ENCODE measurements at places on chromosomes 7 and 10.

GRCh38 chr10:118264838-118265470 is 77.2 kb downstream of the FAM204A start:
- DNase-seq = no peak

GRCh38 chr10:37479469-37479868 is 354.1 kb downstream of the ANKRD30A start:
- no peak for DNase-seq

DNA sequence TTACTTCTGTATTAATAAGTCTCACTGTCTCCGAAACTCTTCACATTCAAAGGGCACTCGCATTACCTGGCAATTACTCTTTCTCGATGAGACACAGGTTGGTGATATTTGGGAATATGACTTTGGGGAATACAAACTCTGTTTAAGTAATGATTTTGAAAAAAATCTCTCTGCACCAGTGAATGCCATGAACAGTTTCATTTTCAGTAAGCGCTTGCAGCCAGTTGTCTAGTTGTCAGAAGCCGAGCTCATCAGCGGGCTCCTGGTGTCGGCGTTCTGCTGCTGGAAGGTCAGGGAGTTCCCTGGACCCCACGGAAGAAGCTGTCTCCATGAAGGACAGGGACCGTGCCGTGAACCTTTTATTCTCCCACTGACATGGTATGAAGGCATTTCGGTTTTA is 57.7 kb downstream of the PTPRE start:
- no peak for DNase-seq

DNA sequence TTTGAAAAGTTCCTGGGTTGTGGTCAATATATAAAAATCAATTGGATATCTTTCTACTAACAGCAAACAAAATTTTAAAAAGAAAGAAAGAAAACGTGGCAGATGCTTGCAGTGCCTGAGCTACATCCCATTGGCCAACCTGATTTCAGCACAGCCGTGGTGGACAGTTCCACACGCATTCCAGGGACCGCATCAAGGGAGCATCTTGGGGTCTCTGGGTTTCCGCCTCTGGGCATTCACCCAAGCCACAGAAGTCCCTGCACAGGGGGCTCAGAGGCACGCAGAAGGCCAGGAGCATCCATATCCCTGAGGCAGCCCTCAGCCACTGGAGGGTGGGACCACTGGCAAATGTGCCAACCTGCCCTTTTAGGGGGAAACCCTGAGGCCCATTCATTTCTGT is 254.5 kb upstream of the RNF32 start:
- DNase-seq = no peak

DNA sequence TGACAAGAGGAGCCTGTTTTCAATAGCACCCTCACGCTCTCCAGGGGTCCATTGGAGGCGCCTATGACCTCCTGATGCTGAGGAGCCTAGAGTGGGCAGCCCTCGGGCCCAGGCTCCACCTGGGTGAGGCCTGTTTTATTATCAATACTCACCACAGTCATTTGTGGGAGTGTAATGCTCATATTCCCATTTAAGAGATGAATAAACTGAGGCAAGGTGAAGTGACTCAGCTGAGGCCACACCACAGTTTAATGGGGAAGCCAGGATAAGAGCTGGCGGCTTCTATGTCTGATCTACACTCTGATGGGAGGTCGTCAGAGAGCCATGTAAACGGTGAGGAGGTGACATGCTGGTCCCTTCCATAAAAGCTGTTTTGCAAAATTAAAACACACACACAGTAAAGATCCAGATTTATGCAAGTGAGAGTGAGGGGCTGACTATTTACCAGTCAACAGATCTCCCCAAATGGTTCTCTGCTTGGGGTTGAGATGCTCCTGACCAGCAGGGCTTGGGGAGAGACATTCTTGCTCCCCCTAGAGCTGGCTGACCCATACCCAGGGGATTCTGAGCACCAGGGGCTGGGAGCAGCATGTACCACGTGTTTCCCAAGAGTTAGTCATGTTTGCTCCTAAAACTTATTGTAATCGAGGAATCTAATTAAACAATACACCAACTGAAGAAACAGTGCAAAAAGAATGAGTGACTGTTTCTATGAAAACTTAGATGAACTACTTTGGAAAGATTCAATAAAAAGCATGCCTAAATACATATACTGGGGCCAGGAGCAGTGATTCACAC is 81.0 kb upstream of the INSIG1 start:
- peak; percentile 26 for DNase-seq

DNA sequence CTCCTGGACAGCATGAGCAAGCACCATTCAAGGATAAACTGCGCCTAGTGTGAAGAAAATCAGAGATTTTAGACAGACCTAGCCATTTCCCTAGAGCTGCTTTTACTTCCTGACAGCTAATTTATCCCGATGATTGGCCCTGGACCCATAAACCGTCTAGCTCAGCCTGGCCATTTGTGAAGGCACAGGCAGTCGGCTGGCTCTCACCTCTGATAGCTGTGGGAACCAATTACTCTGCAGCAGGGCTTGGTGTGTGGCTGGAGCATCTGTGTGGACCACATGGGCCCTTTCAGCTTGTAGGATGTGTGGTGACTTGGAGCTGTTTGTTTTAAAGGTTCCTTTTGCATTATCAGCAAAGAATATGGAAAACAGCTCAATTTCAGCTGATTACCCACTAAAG is 111.1 kb upstream of the NPY start:
- DNase-seq = no peak

- peak; percentile 73 for DNase-seq
Observed at GRCh38 chr10:49562893-49563292, 24.0 kb upstream of the ERCC6 start.

DNA sequence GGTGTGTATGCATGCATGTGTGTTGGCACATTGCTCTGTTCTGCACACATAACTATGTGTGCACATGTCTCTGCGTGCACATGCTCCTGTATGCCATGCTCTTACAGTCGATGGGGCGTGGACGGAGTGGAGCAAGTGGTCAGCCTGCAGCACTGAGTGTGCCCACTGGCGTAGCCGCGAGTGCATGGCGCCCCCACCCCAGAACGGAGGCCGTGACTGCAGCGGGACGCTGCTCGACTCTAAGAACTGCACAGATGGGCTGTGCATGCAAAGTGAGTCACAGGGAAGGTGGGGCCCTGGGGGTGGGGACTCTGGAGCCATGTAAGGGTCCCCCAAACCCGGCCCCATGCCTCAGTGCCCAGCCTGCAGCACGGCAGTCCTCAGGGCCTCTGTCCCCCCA is 30.6 kb upstream of the SLC29A3 start:
- no peak for DNase-seq

- DNase-seq = no peak
Observed at GRCh38 chr10:1475771-1476454, 261.4 kb downstream of the ADARB2 start.

DNA sequence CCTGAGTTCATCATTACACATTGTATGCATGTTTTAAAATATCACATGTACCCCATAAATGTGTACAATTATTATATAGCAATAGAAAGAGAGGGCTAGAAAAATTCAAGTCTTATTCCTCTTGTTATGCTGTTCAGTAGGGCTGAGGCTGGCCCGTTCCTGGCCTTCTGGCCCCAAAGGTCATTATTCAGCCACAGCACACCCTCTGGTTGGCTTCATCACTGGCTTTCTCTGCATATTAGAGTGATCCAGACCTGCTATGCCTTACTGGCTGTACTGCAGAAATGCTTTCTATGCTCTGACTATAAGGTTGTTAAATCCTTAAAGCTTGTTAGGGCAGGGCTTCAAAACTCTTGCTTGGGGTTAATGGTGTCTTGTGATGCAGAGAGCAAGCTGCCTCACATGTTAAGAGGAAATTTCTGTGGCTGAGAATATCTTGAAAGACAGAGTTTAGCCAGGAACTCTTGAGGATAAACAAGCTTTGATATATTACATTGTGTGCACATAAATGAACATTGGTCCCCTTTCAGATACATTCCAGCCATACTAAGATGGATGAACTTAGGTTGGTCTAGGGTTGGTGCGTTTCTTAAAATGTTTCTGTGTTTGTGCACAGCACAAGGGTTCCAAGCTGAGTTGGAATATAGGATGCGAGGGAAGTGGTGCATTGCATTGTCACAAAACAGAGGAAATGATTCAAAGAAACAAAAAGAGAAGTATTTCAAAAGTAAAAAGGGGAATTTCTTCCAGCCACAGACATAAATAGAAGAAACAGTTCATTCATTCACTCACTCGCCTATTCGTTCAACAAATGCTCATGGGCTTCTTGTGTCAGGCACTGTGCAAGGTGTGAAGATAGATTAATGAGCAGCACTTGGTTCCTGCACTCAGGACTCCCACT is 61.6 kb upstream of the WDR11 start:
- DNase-seq = no peak

DNA sequence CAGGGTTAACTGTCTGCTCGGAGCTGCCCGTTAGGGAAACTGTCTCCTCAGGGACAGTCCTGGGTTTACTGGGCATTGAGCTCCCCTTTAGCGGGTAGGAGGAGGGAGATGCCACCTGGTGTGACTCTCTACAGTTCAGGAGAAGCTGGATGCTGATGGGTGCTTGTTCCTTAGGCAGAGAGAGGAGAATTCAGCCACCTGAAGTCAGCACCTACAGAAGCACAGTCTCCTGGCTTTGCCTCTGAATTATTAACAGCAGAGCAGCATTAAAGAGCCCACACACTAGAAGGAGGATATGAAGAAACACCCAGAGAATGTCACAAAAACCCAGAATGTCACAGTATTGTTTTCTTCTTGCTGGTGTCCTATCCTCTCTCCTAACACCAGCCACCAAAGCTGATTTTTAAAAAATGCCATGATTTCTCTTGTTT is 696 bp downstream of the GIMAP4 start:
- DNase-seq = no peak

DNA sequence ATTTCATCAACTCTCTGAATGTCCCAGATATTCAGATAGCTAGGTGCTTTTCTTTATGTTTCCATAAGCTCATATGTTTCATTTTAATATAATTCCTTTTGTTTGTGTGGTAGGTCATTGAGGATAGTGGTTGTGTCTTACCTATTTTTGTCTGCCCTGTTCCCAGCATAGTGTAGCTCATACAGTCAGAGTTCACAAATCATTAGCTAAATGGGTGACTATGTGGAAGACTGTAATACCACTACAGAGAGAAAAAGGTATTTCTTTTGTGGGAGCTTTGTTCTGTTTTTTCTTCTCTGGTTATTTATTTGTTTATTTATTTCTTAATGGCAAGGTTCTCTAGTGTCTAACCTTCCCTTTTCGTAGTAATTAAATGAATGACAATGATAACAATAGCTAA is 39.8 kb downstream of the EXOC4 start:
- no peak for DNase-seq

GRCh38 chr10:54710918-54711317 is 90.1 kb downstream of the PCDH15 start:
- no peak for DNase-seq

- no peak for DNase-seq
Observed at GRCh38 chr10:30430544-30431298, 3.3 kb upstream of the MAP3K8 start.

- DNase-seq = no peak
Observed at GRCh38 chr7:24406053-24406788, 122.2 kb downstream of the NPY start.
